NCI-H146 (cell line): ENCODE measurements at places on chromosomes 12 and 14.

GRCh38 chr12:5276327-5276880, 155.5 kb upstream of the NTF3 start:
- peak; percentile 93 for DNase-seq

DNA sequence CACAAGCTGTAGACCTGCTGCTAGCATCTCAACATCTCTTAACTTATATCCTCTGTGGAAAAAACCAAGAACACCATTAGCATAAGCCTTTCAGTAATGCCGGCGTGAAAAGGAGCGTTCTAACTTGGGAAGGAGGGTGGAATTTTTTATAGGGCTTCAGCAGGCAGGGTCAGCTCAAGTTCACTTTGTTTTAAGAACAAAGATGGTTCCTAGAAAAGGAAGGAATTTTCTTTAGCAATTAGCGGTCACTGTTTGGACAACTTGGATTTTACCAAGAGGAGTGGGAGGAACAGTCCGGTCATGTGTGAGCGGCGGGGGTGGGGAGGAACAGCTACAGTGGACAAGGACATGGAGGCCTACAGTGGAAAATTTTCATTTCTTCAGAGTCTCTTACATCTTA, 35.9 kb downstream of the BBS10 start:
- no peak for DNase-seq

- DNase-seq: no peak
These were observed 89.1 kb downstream of the MIA2 start for GRCh38 chr14:39322807-39323206.

GRCh38 chr12:92628476-92628875, 74.3 kb upstream of the PLEKHG7 start:
- no peak for DNase-seq
